ENCODE measurements at places on chromosomes 12 and 14.
A peak's percentile ranks its signal among the peaks of the same experiment; 100 is the strongest.

GRCh38 chr14:94470311-94470710, 5.7 kb downstream of the SERPINA9 start:
- no peak for DNase-seq

DNA sequence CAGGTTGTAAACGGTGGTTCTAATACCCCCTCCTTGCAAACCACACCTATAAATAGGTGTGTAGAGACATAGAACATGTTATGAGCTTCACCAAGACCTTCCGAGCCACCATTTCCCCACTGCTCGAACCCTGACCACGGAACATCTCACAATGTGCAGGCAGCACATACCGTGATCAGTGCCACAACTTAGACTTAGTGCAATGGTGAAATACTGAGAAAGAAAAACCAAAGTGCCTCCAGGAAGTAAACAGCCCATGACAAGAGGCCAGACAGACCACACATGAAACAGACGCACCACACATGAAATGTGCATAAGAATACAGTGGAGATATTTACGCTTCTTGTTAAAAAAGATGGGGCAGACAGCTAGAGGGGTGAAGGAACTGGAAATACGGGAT, 166.9 kb upstream of the CCND2 start:
- no peak for DNase-seq

GRCh38 chr12:121673013-121673511, 3.6 kb upstream of the MORN3 start:
- DNase-seq = no peak

DNA sequence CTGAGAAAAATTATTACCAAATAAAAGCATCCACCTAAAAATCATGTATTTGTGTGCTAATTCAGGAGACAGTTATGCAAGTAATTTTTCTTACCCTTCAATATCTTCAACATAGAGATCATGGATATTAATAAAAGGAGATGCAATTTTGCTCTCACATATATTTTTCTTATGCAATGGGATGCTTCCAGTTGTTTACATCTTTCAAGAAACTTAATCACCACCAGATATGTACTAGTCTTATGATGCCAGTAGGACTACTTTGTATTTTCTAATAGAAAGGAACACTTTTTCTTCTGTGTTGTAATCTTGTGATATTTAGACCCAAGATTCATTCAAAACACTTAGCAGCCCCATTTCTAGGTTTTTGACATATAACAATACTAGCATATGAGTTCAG, 107.6 kb downstream of the NAV3 start:
- no peak for DNase-seq

DNA sequence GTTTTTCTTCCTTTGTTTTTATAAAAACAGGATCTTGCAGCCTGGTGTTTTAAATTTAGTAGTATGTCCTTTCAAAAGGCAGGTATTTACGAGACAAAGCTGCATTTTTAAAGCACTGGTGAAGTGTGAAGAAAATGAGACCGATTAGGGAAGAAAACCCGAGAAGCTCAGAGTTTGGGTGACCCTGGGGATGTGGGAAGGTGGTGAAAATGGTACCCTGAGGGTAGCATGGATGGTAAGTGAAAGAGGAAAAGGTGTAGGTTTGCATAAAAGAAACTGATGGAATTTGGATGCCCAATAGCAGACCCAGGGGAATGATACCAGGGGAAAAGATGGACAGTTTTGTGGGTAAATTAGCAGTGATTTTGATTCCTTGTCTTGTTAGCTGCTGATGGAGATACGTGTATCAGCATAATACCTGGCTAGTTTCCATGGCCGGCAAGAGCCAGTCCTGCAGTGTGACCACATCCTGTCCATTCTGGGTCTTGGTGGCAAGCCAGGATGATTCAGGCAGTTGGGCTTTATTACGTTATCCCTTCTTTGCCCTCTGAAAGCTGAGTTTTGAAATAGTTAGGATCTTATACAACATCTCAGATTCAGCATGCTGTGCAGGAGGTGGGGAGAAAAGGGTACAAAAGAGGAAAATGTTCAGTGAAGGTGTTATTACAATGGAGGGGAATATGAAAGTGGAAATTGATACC, 8.9 kb downstream of the BICD1 start:
- DNase-seq = no peak

GRCh38 chr14:55705651-55706364, 125.8 kb downstream of the KTN1 start:
- no peak for DNase-seq

DNA sequence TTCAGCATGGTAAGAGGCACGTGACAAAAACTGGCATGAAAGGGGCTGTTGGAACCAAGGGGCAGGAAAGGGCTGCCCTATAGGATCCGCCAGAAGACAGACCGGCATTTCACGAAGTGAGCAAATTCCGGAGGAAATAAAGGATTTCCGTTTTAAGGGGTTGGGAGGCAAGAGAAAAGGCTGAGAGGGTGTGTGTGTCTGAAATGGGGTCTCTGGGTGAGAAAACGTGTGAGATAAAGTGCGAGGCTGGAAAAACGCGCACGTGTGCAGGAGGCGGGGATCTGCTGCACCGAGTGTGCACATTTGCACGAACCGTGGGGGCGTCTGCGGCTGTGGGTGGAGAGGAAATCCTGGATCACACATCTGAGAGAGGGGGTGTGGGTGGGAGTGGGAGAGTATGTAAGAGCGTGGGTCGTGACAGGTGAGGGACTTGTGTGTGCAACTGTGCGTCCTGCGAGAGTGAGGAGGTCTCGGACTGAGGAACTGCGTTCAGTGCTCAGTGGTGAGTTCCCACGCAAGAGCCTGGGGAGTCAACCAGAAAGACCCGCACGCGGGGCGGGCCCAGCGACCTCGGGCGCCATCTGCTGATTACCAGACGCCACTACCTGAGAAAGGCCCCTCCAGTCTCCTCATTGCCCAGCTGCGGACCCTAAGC, 37.0 kb upstream of the P2RX7 start:
- DNase-seq = peak; percentile 71

DNA sequence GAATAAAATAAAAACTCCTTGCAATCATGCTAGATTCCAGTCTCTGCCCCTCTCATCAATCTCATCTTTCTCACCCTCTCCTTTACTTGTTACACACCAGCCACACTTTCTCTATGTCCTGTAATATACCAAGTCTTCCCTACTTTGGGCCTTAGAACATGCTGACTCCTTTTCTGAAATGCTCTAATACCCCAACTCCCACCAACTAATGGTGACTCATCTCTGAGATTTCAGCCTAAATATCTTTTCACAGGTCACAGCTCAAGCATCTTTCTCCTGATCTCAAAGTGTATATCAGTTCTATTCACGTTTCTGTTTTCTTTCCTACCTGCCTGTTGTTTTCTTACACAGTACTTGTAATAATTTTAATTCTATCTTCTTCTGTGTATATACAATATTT, 378.9 kb upstream of the PRICKLE1 start:
- DNase-seq = no peak

DNA sequence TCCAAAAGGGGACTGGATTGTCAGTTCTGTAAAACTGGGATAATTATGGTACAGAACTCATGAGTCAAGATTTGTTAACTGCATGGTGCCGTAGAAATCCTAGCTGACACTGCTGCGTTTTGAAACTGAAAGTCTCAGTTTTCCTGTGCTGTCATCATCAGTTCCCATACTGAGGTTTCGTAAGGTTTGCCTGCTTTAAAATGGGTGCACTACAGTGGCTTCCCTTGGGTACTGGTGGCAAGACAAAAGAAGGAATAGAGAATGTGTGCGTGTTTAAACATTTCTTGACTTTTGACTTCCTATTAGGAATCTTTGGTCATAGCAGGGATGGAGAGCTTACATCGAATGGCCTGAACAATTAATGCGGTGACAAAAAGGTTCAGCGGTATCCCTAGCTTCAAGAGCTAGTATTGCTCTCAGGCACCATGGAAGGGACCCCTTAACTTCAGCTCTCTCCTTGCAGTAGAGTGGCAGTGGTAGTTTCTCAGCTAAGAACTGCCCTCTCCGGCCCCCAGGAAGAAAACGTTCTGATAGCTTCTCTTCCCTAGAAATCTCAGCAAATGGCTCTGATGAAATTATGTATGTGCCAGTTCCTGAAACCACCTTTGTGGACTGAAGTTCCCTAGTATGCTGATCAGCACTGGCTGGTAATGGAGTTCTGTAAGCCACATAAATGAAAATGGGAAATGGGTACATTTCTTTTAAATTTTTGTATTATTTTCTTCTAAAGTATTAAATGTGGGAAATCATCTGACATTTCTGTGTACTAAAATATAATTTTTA, 28.9 kb downstream of the ANO6 start:
- DNase-seq = no peak

GRCh38 chr12:81798294-81798693, 39.1 kb upstream of the PPFIA2 start:
- DNase-seq = no peak

GRCh38 chr12:109523071-109523470, 45.6 kb downstream of the UBE3B start:
- no peak for DNase-seq

- DNase-seq = no peak
Observed at GRCh38 chr12:2737656-2738241, 57.0 kb upstream of the FKBP4 start.

GRCh38 chr12:91215940-91216454, 33.4 kb upstream of the DCN start:
- DNase-seq = no peak

DNA sequence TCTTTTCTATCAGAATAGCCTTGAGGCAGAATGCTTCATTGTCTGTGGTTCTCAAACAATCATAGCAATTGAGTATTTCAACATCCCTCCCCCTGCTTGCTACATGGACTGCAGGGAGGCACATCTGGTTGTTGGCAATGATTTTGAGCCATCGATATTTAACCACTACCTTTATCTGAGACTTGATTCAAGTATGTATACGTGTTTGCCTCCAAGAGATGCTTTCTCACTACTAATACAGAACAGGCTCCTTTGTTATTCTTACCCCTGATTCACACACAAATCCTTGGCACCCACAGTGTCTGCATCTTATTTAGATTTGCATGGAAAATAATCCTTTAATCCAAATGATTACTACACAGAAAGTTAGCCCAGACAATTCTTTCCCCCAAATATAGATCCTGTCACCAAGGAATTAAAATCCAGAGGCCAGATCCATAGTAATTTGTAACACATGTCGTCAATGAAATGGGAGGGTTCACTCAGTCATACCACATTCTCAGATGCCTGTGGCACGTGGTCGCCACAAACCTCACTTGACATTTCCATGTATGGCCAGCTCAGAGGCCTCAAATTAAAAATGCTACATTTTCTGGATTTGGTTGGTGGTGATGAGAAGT, 199.3 kb downstream of the ITPR2 start:
- DNase-seq = no peak

DNA sequence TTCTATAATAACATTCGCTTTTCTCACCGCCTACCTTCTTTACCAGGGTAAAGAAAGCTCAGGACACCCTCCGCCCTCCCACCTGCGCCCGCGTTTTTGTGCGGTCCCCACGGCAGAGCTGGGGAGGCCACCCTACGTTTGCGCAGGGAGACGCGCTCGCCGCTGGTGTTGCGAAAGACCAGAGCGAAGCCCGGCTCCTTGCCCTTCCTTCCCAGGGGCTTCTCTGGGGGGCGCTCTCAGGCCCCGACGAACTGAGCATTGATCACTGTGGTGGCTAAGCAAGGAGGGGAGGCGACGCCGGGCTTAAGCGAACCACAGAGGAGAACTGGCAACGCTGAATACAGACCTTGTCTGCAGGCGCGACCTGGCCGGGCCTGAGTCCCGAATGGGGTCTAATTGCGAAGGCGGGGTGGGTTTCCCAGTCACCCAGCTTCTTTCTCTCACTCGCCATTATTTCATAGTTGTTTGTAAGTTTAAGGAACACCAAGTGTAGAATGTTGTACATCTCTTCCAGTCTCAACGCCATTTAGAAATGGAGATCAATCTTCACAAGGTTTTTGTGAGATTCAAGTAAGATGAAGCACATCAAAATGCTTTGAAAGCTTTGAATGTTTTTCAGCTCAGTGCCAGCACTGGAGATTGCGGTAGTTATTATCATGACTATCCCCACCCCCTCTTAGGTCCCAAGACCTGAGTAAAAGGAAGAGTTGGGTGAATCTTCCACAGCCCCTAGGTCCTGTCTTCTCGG, 1.7 kb upstream of the NKX2-1 start:
- no peak for DNase-seq

DNA sequence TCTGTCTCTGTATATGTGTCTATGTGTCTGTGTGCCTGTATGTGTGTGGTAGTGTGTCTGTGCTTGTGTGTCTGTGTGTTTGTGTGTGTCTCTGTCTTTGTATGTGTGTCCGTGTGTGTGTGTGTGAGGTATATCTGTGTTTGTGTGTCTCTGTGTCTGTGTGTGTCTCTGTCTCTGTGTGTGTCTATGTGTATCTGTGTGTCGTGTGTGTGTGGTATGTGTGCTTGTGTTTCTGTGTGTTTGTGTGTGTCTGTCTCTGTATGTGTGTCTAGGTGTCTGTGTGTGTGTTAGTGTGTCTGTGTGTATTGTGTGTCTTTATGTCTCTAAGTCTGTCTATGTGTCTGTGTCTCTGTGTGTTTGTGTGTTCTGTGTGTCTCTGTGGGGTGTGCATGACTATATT, 158.6 kb downstream of the TMEM121 start:
- DNase-seq = no peak
